ENCODE measurements at places on chromosomes 5 and 9.

DNA sequence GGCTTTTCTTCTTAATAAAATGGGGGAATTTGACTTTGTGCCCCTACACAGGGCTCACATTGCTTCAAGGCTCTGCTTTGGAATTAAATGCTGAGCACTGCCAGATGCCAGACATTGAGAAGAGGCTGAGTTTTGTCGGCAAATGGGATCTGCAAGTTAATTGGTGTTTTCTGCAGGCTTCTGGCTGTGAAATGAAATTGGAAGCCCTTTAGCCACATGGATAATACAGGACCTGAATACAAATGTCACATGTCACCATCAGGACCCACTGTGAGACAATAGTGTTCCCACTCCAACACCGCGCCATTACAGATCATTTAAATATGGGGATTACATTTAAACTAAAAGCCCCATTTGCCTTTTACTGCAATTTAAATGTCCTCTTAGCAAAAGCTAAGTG lies 164.4 kb downstream of the ZSWIM6 start:
- DNase-seq: no peak

DNA sequence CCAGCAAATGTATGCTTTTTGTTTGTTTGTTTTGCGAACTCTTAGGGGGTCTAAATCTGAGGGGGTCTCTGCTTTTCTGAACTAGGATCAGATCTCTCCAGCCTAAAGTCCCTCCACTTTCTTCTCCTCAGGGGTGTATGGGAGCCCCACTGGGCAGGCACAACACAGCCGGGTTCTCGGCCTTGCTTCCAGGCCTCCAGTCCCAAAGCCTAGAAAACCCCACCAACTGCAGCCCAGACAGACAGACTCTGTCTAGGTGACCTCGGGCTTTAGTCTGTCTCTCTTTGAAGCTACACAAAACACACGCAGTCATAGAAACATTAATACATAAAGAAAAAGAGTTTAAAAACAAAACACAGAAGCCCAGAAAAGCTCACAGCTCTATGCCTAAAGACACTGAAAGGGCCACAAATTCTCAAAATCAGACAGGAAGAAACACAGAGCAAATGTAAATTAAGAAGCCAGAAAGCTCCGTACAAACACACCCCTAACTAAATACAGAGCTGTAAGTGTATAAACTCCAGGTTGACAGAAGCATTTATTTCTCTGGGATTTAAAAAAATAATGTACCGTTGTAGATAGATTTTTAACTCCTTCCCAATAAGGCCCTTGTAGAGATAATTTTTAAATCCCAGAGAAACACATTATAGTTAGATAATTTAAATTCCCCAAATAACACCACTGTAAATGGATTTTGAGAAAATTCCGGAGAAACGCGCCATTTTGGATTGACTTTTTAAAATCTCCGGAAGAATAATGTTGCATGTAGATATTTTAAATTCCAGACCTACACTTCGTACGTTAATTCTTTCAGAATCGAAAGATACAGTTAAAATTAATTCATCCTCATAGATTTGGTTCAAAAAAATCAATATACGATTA lies 2.0 kb downstream of the PITX1 start:
- DNase-seq: no peak

GRCh38 chr9:16668734-16669295 lies 201.7 kb downstream of the BNC2 start:
- DNase-seq: no peak

DNA sequence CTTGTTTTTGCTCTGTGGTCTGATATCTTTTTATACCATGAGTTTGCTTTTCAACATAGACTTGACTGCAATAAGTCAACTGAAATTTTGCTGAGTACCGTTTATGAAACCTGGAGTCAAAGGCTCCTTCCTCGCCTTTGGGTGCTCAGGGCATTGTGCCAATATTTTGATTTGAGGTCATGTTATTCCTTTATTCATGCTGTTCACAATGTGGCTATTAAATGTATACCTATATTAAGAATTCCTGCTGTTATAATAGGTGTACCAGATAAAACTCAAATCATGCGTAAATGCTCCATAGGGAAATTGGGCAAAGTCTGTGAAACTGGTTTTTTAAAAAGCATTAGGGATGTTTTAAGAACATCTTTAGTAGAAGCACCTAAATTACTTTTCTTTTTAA lies 334.0 kb upstream of the NUDT12 start:
- DNase-seq: no peak

- DNase-seq: no peak
Measured at GRCh38 chr9:86997951-86998350, 50.6 kb upstream of the GAS1 start.

GRCh38 chr9:91978740-91979414 lies 28.8 kb upstream of the ROR2 start:
- DNase-seq: peak; percentile 30

DNA sequence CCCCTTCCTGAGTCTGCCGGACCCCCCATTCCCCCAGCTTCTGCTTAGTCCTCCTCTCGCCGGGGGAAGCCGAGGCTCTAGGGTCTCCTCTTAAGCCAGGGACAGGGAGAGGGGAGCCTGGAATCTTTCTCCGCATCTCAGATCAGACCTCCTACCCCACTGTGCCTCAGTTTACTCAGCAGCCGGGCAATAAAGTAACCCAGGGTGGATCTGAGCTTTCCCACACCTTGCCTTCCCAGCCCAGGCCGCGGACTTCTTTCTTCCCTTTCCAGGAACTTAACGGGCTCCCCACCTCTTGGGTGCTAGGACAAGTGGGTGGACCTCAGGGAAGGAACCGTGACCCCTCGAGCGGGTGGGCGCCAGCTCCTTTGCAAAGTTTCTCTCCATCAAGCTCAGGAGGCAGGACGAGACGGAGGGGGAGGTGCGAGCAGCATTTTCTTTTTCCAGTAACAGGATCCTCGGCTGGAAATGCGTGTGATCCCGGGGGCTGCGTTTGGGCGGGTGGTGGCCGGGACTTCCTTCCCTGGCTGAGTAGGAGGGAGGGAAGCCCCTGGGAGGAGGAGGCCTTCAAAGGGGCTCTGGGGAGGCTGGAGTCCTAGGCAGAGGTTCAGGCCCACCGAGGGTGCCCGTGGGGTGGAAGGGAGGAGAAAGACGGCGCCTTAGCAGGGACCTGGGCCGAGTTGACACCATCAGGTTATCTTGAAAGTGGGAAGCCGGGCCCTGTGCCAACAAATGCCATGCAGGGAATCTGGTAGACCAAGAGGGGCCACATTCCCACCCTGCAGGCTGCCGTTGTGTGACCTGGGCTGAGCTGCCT lies 795 bp downstream of the DAB2IP start:
- no peak for DNase-seq

- no peak for DNase-seq
Measured at GRCh38 chr5:130605234-130605633, 559.8 kb downstream of the HINT1 start.

DNA sequence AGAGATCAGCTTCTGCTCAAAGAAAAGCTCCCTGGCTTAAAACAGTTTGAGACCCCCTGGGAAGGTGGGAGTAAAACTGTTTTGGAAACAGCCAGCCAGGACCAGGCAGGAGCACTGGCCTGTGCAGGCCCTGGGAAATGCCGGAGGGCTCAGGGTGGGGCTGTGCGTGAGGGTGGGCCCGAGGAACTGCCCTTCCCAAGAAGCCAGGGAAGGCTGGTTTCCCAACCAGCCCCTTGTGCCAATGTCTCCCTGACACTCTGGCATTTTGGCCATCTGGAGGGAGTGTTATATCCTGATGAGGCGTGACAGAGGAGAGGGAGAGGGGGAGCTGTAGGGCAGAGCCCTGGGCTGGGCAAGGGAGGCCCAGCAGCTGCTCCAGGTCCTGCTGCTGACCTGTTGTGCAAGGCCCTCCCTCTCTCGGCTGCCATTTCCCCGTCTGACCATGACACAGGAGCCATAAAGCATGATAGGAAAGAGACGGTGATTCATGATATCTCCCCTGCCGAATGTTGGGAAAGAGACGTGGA lies 16.1 kb downstream of the OLFML2A start:
- peak; percentile 26 for DNase-seq

DNA sequence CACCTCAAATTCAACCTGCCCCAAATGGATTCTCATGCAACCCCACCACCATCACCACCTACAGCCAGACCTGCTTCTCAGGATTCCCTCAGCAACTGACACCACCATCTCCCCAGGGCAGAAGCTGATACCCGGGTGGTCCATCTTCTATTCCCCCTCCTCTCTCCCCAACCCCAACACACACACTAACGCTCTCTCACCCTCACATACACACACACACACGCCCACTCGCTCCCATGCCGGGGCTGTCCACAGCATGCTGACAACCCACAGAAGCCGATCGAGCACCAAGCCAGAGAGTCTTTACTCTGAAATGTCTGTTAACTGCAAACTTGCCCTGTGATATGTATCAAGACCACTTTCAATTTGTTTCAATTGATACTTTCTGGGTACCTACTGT lies 28.4 kb downstream of the B4GALT1 start:
- DNase-seq: no peak

GRCh38 chr9:37788332-37788731 lies 3.5 kb upstream of the EXOSC3 start:
- DNase-seq: peak; percentile 18

- DNase-seq: no peak
Measured at GRCh38 chr9:22134390-22134789, 125.3 kb upstream of the CDKN2B start.

GRCh38 chr9:23769307-23769935 lies 56.6 kb downstream of the ELAVL2 start:
- no peak for DNase-seq

- DNase-seq: no peak
Measured at GRCh38 chr9:136611606-136612005, 51.1 kb upstream of the EGFL7 start.

GRCh38 chr5:136022965-136023364 lies 5.8 kb upstream of the TGFBI start:
- no peak for DNase-seq

DNA sequence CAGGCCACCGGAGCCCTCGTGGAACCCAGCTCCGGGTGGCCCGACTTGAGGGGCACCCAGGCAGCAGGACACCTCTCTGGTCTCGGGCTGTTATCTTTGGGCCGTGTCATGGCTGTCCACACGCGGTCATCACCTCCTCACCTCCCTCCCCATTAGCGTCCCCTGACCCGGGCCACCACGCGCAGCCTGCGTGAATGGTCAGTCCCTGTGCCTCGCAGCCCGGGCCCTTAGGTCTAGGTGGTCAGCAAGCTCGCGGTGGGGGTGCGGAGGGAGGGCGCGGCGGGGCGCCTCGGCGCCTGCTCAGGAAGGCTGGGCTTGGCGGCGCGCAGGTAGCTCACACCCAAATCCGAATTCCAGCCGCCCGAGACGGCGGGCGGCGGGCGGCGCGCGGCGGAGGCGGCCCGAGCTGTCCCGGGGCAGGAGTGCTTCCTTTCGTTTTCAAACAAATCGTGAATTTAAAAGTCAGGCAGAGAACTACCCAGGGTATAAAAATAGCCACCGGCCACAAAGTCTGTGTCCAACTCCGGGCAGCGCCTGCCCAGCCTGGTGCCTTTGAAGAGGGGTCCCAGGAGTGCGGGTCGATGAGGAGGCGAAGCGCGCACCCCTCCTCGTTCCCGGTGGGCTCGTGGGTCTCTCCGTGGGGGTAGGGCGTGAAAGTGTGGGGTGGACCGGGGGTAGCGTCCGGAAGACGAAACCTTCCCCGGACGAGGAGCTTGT lies 1.0 kb upstream of the RXRA start:
- DNase-seq: peak; percentile 40

DNA sequence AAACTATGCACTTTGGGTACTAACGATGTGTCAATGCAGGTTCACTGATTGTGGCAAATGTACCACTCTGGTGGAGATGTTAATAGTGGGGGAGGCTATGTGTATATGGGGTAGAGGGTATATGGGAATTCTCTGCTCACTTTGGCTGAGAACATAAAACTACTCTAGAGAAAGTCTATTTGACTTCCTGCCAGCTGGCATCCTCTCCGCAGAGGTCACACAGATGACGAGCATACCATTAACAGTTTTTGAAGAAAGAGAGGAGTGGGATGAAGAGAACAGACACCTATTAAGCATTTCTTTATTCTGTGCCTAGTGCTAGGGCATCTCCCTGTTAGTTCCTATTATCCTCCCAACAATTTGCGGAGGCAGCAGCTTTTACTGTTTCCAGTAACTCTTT lies 58.4 kb upstream of the TRIM32 start:
- DNase-seq: no peak

GRCh38 chr9:6173914-6174313 lies 41.7 kb upstream of the IL33 start:
- DNase-seq: no peak

DNA sequence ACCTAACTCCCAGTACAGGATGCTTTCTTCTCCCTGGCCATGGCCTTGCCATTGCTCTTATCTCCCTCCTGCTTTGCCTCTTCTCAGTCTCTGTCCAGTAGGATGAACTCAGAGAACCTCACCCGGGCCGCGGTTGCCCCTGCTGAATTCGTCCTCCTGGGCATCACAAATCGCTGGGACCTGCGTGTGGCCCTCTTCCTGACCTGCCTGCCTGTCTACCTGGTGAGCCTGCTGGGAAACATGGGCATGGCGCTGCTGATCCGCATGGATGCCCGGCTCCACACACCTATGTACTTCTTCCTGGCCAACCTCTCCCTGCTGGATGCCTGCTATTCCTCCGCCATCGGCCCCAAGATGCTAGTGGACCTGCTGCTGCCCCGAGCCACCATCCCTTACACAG lies at the start of gene OR5C1:
TSS of gene OR5C1 (plus strand) at position 103 of the 400 bp plus-strand sequence. CDS start at position 103, 0 bp downstream.
- no peak for DNase-seq

GRCh38 chr9:22050924-22051323 lies 41.8 kb upstream of the CDKN2B start:
- no peak for DNase-seq

DNA sequence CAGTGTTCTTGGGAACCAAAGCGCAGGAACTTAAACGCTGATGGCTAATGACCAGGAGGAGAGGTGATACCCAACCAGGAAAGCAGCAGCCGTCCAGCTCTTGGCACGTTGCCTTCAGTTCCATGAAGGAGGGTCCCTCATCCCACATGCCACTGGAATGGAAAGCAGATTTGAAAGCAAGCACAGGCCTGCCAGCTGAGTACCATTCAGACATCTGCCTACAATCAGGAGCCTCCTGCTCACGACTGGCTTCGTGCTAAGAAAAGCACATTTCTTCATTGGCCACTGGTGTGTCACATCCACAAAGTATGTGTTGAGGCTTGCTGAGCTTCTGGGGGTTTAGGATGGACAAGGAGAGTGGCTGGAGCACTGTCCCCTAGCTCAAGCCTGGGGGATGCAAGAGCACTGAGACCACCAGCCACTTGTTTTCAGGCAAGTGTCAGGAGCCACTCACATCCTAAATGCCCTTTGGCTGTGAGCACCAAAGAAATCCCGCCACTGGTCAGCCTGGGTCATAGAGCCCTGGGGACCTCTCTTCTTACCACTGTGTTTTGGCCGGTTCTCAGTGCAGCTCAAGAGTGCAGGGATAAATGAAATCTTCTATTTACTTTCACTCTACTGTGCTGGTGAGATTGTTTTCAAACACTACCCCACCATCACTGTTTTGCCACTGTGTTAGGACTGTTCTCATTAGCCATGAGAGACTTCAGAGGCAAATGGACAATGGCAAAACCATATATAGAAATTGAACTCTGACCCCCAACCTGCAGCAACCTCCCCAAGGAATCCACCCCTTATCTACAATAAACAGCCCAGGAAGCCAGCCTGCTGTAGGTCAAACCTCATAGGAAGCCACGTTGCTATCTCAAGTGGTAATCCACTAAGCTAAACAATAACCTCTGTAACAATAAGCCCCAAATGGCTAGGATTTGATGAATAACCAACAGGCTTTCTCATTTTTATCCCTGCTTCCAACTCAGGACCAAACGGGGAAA lies 58.3 kb downstream of the MTX3 start:
- no peak for DNase-seq
